Fibroblast of mammary gland (primary cell): ENCODE measurements at places on chromosomes 1 and 21.
A peak's percentile ranks its signal among the peaks of the same experiment; 100 is the strongest.

GRCh38 chr1:37261129-37261528 is 213.3 kb upstream of the ZC3H12A start:
- DNase-seq, result no peak

DNA sequence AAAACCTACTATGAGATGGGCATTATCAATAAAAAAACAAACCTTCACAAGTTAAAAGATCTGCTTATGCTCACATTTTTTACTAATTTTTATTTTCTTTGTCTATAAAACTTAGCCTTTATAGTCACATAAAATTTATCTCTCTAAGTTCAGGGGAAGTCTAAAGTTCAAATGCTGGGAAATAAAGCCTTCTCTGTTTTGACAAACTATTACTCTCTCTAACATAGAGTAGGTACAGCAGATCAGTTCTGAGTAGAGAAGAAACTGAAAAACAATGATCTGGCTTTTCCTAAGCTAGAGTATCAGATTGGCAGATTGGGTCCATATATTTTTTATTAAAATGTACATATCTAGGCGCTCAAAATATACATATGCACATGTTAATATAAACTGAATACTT is 31.2 kb downstream of the C1orf141 start:
- DNase-seq, result no peak

- no peak for DNase-seq
Measured at GRCh38 chr1:18486195-18486594, 5.5 kb downstream of the KLHDC7A start.

DNA sequence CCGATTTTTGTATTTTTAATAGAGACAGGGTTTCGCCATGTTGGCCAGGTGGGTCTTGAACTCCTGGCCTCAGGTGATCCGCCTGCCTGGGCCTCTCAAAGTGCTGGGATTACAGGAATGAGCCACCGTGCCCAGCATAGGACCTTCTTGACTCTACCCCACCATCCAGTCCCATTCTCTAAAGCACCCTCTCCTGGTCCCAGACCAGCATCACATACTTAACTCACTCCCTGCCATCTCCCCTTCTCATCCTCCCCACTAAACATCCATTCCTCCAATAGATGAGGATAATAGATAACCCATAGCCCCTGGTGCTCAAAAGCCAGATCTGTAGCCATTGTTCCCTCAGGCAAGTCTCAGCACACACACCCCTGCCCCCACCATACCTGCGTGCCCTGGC is 2.1 kb downstream of the ENTREP3 start:
- no peak for DNase-seq

- peak; percentile 73 for DNase-seq
Measured at GRCh38 chr1:243267471-243267880, 11.6 kb downstream of the SDCCAG8 start.

DNA sequence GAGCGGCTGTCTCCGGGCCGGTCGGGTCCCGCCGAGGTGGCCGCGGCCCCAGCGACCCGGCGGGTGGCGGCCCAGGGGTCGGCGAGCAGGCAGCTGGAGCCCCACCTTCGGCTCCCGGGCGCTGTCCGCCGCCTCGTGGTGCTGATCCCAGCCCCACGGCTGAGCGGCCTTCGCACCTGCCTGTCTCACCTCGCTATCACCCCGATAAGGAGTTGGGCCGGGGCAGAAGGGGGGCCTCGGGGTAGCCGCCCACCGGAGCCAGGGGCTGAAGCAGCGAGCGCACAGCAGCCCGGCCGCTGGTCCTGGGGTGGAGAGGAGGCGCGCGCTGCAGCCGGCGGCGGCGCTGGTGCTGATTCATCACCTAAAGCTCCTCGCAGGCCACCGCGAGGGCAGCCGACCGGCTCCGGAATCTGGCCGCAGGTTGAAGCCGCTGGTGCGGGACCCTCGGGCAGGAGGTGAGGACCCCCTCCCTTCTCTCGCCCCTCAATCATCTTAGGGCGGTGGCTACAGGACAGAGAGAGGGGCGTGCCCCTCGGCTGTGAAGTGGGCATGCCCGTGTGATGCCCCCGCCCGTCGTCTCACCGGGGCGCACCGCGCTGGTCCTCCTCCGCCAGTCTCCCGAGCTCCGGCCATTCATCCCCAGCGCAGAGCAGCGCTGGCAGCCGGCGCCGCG is 575 bp downstream of the TRIM67 start:
- peak; percentile 12 for DNase-seq

- peak; percentile 86 for DNase-seq
Measured at GRCh38 chr1:214422137-214422671, 129.2 kb downstream of the PTPN14 start.

DNA sequence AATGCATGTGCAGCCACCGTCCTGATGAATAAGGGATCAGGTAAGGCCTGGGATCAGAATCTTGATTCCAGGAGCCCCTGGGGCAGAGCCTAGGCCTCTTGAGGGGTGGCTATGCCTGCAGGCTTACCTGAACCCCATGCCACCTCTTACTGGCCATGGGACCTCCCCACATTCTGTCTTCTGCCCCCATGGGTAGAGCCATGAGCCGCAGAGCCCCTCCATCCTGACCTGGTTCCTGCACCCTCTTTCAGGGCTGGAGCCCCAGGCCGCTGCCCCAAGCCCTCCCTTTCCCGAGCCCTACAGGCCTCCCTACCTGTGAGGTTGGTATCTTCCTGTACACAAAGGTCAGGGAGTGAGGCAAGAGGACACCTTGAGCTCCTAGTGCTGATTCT is 120.8 kb downstream of the DMRTB1 start:
- no peak for DNase-seq

GRCh38 chr1:198771563-198772153 is 132.8 kb downstream of the PTPRC start:
- DNase-seq, result peak; percentile 60

DNA sequence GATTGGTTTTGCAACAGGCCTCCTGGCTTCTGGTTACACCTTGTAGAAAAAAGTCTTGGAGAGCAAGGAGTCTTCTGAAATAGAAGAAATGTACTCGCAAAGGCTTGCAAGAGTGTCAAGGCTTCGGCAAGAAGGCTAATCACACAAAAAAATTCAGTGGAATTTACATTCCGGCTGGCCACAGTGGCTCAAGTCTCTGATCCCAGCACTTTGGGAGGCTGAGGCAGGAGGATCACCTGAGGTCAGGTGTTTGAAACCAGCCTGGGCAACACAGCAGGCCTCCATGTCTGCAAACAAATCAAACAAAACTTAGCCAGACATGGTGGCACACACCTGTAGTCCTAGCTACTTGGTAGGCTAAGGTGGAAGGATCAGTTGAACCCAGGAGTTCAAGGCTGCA is 7.7 kb upstream of the DOP1B start:
- DNase-seq, result no peak

- DNase-seq, result peak; percentile 11
Measured at GRCh38 chr1:178954325-178954690, 71.4 kb upstream of the FAM20B start.

GRCh38 chr1:9626201-9626608 is 25.3 kb upstream of the PIK3CD start:
- no peak for DNase-seq

GRCh38 chr1:76625886-76626678 is 241.2 kb upstream of the ST6GALNAC5 start:
- peak; percentile 15 for DNase-seq
